Activated T-helper 1 cell treated with anti-CD3 and anti-CD28 coated beads, Interleukin-12 subunit alpha, Interleukin-12 subunit beta, Interleukin-2, Interleukin-4 antibody, amounts not matched to agents 30 ng/mL and 10 ng/mL and 1 ng/mL, durations not matched to agents 14 hours and 24 hours and 36 hours (primary cell): ENCODE measurements at places on chromosomes 11 and 22.

DNA sequence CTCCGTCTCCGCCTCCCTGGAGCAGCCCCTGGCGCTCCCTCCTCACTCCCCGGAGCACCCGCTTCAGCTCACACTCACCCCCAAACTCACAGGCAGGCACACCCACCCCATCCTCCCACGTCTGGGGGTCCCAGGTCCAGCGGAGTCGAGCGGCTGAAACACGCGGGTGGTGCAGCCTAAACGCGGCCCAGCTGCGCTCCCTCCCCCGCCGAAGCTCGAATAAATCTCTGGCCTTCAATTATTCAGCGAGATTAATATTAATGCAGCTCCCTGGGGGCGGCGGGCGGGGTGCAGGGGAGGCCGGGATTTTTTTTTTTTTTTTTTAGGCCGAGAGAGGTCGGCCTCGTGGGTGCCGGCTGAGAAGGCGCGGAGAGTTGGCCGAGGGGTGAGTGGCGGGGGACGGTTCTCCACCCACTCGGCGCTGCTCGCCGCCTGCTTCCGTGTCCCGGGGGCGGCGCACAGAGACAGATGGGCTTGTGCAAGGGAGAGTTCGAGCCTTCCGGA, 524 bp upstream of the SLC1A2 start:
- no peak overlapping the region for H3K4me3 ChIP-seq
- no peaks in the 10 kb centered on the region for H3K36me3 ChIP-seq
- peaks cover 6% of the 10 kb centered on the region for H3K4me1 ChIP-seq
- peaks cover 84% of the 10 kb centered on the region for H3K27me3 ChIP-seq
- H3K27ac ChIP-seq: no peak overlapping the region

- peak overlapping the region; percentile 80 for H3K27ac ChIP-seq
- peaks cover 38% of the 10 kb centered on the region for H3K4me1 ChIP-seq
- no peaks in the 10 kb centered on the region for H3K36me3 ChIP-seq
- H3K27me3 ChIP-seq: peaks cover 3% of the 10 kb centered on the region
- no peak overlapping the region for H3K4me3 ChIP-seq
Measured at GRCh38 chr22:37095113-37095512, 14.4 kb downstream of the TMPRSS6 start.

GRCh38 chr11:90512846-90513245, 290.0 kb upstream of the CHORDC1 start:
- H3K27me3 ChIP-seq: no peaks in the 10 kb centered on the region
- H3K4me3 ChIP-seq: no peak overlapping the region
- no peak overlapping the region for H3K27ac ChIP-seq
- no peaks in the 10 kb centered on the region for H3K4me1 ChIP-seq
- no peak for DNase-seq

GRCh38 chr11:70063121-70063520, 15.0 kb upstream of the ANO1 start:
- H3K27ac ChIP-seq: no peak overlapping the region
- no peaks in the 10 kb centered on the region for H3K36me3 ChIP-seq

- no peak overlapping the region for H3K4me3 ChIP-seq
- H3K4me1 ChIP-seq: no peaks in the 10 kb centered on the region
- H3K36me3 ChIP-seq: no peaks in the 10 kb centered on the region
- no peak overlapping the region for H3K27ac ChIP-seq
- H3K27me3 ChIP-seq: no peaks in the 10 kb centered on the region
- DNase-seq: no peak
Measured at GRCh38 chr22:30878516-30879414, 89.8 kb downstream of the MORC2 start.

DNA sequence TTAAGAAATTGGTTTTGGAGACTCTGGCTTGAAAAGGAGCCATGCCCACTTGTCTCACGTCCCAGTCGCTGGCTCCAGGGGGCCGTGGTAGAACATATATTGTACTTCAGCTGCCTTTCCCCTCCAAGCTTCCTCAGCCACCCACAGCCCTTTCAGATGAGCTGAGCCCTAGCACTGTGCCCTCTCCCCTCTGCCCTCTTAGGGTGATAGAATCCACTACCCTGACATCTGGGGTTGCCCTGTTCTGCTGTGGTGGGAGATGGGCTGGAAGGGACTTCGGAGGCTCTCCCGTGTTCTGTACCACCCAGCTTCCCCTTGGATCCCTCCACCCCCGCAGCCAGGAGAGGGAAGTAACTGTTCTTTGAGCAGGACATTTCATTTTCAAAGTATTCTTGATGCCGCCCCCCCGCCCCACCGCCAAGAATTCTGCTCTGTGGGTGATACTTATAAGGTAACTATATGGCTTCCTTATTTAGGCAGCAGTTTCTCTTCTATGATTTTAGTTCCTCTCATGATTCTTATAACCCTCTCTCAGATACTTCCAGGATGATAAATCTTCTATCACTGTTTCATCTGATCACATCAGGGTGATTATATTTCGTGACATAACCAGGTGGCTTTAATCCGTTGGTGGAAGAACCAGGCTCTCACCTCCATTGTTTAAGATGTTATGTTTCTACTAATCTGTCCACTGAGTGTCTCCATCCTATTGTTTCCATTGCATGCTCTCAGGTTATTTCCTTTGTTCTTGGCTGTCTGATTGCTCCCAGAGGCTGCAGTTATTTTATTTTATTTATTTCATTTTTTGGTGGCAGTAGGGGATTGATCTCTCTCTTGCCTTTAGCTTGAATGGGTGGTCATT, 24.1 kb downstream of the ZBTB16 start:
- peaks cover 17% of the 10 kb centered on the region for H3K27me3 ChIP-seq
- no peak overlapping the region for H3K4me3 ChIP-seq
- no peak for DNase-seq
- H3K4me1 ChIP-seq: peaks cover 37% of the 10 kb centered on the region

GRCh38 chr22:38203090-38203810, 1.5 kb downstream of the MAFF start:
- H3K36me3 ChIP-seq: no peaks in the 10 kb centered on the region
- H3K27ac ChIP-seq: peak overlapping the region; percentile 75
- peak; percentile 43 for DNase-seq

DNA sequence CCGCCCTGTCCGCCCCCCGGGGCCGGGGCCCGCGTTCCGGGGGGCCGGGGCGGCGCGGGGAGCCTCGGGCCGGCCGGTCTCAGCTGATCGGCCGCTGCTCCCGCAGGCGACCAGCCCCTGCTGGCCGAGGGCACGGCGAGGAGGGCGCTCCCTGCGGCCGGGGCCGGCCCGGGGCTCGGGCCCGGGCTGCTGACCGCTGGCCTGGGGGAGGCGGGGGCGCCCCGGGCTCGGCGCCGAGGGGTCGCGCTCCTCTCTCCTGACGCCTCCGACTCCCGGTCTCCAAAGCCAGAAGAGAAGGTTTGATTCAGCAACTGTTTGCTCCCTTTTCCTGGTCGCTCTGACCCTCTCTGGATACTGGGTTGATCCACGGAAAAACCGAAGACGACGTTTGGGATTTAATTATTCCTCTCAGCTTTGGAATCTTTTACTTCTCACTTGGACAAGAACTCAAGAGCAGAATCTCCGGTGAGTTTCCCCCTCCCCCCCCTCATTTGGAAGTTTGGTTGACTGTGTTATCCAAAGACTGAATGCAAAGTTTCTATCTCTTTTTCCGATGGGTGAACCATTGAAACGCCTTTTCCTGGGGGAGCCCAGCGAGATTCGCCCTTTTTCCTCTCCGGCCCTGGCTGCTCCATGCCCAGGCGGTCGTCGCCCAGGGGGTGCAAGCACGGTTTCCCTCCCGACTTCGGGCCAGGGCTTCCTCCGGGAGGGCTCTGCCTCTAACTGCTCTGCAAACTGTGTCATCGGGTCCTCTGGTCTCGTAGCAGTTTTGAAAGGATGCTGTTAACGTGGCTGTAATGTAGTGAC, 725 bp downstream of the KDM2A start:
- peak overlapping the region; percentile 92 for H3K27ac ChIP-seq
- H3K27me3 ChIP-seq: peaks cover 12% of the 10 kb centered on the region
- H3K4me1 ChIP-seq: peaks cover 23% of the 10 kb centered on the region
- H3K4me3 ChIP-seq: peak overlapping the region; percentile 99
- peaks cover 25% of the 10 kb centered on the region for H3K36me3 ChIP-seq

DNA sequence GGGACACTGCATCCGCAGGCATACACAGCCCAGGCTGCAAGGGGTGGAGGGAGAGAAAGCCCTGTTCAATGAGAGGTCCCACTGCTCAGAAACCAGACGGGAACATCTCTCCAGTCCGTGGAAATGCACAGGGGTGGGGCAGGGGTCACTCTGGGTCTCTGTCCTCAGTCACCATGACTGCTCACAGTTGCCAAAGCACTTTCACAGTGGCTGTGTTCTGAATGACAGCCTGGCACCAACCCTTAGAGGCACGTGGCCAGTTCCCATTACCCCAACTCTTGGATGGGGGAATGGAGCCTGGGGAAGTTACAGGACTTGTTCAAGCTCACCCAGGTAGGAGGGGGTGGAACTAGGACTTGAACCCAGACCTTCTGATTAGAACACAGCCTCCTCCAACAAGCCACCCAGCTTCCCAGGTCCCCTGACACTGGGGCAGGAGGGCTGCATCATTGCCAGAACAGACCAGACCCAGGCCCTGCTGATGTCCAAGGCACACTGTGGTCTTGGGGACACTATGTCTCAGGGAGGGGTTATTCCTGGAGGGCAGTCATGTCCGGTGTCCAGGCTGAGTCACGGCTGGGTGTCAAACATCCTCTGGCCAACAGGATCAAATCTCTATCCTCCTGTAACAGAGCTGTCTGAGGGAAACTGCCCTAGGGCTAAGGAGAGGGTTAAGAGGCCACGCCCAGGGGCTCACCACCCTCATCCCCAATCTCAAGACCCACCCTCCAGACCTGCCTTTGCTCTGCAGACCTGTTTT, 8.2 kb downstream of the ZNF70 start:
- no peak overlapping the region for H3K4me3 ChIP-seq
- peaks cover 22% of the 10 kb centered on the region for H3K36me3 ChIP-seq
- H3K4me1 ChIP-seq: no peaks in the 10 kb centered on the region
- H3K27me3 ChIP-seq: peaks cover 6% of the 10 kb centered on the region

DNA sequence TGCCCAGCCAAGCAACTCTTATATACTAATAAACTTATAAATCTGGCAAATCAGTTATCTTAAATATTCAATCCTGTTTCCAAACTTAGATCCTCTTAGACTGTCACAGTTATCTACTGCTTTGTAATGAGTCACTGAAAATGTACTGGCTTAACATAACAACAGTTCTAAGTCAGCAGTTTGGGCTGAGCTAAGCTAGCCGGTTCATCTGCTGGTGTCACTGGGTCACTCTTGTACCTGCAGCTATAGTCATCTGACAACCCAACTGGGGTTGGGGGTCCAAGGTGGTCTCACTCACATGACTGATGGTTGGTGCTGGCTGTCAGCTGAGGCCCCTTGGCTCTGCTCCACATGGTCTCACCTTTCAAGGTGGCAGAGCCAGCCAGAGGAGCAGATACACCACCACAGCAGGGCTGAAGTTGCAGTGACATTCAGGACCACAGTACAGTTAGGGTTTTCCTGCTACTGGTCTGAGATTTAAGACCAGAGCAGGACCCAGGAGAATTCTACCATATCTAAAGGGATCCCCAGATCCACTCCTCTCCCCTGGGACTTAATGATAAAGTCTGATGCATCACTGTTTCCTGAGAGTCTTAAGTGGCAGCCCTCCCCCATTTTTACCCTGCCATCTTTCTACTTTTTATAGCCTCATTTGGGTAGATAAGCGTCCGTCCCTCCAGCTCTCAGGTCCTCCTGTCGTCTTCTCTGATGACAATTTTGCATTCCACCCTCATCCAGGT, 7.9 kb upstream of the MACROD1 start:
- peaks cover 3% of the 10 kb centered on the region for H3K36me3 ChIP-seq
- peaks cover 2% of the 10 kb centered on the region for H3K27me3 ChIP-seq
- no peak overlapping the region for H3K4me3 ChIP-seq
- H3K27ac ChIP-seq: no peak overlapping the region

GRCh38 chr22:44024288-44024921, at the start of gene PARVB:
PARVB (plus strand) TSS chr22:44024302; CDS start chr22:44024340, 38 bp downstream.
- peaks cover 53% of the 10 kb centered on the region for H3K4me1 ChIP-seq
- H3K4me3 ChIP-seq: peak within 1 kb of the TSS; percentile 94
- peak within 1 kb of the TSS; percentile 95 for H3K27ac ChIP-seq
- peak; percentile 22 for DNase-seq
- no peaks in the 10 kb centered on the region for H3K27me3 ChIP-seq
- peaks cover 27% of the 10 kb centered on the region for H3K36me3 ChIP-seq

- H3K4me1 ChIP-seq: peaks cover 19% of the 10 kb centered on the region
- no peak overlapping the region for H3K27ac ChIP-seq
- no peak overlapping the region for H3K4me3 ChIP-seq
- H3K36me3 ChIP-seq: peaks cover 36% of the 10 kb centered on the region
- no peaks in the 10 kb centered on the region for H3K27me3 ChIP-seq
Measured at GRCh38 chr22:25764270-25765015, 22.5 kb downstream of the MYO18B start.

DNA sequence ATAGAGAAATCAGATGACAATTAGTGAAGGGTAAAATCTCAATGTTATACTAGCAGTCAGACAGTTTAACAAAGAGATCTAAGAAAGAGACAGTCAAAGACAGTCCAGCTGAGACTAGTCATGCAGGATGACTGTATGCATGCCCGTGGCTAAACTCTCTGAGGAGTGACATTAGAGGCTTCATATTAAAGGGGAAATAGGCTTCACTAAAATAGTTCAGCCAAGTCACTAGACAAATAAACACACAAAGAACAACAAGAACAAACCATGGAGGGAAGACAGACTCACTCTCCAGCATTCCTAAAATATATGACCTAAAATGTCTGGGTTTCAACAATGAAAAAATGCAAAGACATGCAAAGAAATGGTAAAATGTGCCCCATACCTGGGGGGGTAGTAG, 18.6 kb upstream of the APLNR start:
- H3K4me1 ChIP-seq: no peaks in the 10 kb centered on the region
- H3K4me3 ChIP-seq: no peak overlapping the region
- no peak for DNase-seq
- no peak overlapping the region for H3K27ac ChIP-seq
- H3K27me3 ChIP-seq: peaks cover 19% of the 10 kb centered on the region

DNA sequence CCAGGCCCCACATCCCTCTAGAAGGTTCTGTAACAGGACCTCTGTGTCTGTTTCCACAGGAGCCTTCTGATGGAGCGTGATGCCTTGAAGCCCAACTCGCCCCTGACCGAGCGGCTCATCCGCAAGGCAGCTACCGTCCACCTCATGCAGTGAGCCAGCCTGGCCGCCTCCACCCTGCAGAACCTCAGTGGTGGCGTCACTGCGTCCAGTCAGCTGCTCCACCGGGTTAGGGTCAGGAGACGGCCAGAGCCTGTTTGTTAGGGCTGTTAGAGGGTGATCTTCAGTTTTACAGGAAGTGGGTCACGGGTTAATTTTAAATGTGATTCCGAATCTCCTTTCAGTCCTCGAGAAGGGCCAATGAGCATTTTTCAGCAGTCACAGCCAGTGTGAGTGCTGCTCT, 3.9 kb upstream of the GTSE1 start:
- H3K27me3 ChIP-seq: no peaks in the 10 kb centered on the region
- H3K36me3 ChIP-seq: peaks cover 22% of the 10 kb centered on the region
- DNase-seq: no peak
- no peak overlapping the region for H3K27ac ChIP-seq
